Caudate nucleus (tissue), 63 donors: ENCODE measurements at places on chromosomes 1 and 21.

DNA sequence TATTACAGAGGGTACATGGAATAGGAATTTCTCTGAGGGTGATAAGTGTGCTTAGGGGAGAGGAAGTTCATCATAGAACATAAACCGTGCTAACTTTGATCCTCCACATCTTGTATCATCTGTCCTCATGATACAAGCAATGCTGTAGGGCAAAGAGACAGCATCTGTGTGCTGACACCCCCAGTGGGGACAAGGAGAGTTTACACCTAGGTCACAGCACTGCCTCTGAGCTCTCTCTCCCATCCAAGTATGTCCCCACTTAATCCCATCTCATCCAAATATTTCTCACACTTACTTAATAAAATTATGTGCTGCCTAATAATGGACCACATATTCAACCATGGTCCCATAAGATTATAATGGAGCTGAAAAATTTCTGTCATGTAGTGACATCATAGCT, 4.3 kb upstream of the TEDDM1 start:
- DNase-seq, result no peak

- no peak for DNase-seq
These were observed 40.3 kb downstream of the UBE2U start for GRCh38 chr1:64243757-64244080.

GRCh38 chr1:57424231-57425027, 569 bp upstream of the DAB1 start:
- no peak for DNase-seq

DNA sequence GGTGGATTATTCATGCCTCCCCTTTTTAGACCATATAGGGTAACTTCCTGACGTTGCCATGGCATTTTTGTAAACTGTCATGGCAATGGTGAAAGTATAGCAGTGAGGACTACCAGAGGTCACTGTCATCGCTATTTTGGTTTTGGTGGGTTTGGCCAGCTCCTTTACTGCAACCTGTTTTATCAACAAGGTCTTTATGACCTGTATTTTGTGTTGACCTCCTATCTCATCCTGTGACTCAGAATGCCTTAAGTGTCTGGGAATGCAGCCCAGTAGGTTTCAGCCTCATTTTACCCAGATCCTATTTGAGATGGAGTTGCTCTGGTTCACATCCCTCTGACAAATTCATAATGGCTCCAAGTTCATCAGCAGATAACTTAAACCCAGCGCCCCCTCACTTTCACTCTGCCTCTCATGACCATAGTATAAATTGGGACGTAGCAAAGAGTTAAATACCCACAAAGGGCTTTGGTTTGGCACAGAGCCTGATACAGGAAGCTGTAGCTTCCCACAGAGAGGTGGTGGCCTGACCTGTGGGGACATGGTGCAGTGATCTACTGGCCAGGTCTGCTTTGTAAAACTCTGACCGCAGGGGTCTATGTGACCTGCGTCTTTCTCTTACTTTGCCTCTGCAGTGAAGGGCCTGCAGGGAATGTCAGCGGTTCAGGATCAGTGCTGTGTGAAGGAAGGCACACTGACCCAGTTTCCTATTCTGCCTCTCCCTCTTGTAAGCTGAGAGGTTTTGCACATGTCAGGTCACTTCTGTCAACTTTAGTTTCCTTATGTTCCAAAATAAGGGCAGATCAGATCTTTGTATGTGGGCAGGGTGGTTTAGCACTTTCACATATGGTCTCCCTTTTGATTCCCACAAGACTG, 78.1 kb upstream of the ZNF644 start:
- DNase-seq, result no peak

DNA sequence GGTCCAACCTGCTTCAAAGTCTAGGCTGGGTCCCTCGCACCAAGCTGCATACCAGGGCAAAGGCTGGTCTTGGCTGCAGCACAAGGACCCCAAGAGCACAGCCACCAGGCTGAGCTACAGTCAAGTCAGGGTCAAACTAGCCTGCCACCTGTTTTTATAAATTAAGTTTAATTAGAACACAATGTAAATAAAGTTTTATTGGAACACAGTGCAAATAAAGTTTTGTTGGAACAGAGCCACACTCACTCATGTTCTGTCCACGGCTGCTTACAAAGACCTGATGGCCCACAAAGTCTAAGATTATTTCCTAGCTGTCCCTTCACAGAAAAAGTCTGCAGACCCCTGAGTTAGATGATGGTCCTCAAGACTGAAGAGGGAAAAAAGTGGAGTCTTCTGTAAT, 66.2 kb downstream of the MRPL37 start:
- DNase-seq, result no peak

DNA sequence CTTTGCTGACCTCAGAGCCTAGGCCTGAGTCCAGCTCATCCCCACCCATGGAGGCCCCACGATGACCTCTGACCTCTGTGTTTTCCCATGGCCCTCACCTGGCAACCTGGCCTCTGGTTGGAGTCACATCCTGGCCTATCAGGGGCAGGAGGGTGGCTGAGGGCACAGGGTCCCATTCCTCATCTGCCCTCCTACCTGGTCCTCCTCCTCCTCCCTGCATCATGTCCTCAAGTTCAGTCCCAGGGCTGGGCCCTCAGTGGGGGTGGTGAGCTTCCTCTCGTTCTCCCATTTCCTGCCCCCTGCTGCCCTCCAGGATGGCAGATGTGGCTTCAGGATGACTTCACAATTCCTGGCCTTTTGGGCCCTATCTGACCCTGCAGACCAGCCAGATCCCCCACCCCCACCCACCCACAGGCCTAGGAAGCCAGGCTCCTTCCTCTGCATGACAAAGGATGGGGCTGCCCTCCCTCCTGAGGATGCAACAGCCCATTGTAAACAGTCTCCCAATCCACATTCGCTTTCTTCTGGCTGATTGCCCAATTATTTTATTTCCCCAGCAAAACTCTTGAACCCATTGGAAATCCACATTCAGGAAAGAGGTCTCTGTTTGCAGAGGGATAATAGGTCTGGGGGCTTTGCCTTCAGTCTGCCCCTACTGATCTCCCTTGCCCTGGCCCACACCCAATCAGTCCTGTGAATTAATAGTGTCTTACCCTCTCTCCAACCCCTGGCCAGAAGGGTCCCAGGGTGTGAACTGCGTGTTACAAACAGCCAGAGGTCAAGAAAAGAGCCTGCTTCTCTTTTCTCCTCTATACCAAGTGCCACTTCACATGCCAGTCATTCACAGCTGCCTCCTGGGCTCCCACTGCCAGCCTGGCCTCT, 10.3 kb upstream of the LEFTY1 start:
- DNase-seq, result no peak

DNA sequence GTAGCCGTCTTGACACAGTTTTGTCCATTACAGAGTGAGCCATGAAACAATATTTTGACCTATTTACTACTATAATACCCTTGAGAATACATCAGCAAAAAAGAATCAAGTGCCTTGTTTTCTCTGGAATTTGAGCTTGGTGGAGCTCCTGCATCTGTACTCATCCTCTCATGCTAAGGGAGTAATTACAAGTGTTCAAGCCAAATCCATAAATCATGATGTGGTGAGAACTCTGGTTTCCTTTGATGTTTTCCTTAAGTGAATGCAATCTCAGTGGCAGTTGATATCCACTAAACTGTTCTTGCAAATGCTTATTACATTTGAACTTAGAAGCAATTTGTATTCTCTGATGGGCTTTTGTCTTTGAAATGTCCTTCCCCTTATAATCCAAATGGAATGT, 824.6 kb upstream of the TMPRSS15 start:
- DNase-seq, result no peak

GRCh38 chr1:40783001-40783905, at the start of gene KCNQ4:
TSS of gene KCNQ4 (plus strand) at chr1:40783787. CDS start at chr1:40784094, 307 bp downstream.
- peak; percentile 31 for DNase-seq

DNA sequence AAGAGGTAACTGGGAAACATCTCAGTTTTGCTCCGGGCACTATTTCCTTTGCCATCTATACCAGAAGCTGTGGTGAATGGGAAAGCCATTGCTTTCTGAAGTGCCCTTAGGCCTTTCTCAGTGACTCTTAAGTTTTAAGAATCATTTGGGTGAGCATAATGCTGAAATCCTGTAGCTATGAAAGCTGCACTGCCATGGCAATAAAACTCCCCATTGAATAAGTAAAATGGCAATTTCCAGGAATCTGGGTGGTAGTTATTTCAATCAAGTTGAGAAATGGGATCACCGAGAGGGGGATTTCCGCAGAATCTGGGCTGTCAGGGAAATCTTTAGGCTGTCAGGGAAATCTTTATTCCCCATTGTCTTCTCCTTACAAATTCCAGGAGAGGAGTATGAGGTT, 26.8 kb upstream of the MACF1 start:
- no peak for DNase-seq

DNA sequence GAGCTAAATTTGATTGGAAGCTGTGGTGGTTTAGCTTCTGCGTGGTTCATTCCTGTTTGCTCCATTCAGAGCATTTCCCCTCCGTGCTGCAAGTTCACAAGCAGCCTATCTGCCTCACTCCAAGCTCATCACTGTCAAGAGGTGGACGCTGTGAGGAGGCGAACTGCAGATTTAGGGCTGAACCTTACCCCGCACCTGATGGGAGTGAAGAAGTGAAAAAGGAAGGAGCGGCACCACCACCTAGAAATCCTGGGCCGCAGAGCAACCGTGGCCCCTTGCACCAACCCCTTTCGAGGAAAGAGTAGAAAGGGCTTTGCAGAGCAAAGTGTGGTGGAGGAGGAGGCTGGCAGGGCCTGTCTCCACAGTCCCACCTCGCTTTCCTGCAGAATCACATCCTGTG, 117.4 kb downstream of the IER5 start:
- DNase-seq, result peak; percentile 61

GRCh38 chr1:7809742-7810141, 25.7 kb downstream of the PER3 start:
- DNase-seq, result no peak

- no peak for DNase-seq
These were observed 55.5 kb downstream of the TRABD2B start for GRCh38 chr1:47941609-47942239.

DNA sequence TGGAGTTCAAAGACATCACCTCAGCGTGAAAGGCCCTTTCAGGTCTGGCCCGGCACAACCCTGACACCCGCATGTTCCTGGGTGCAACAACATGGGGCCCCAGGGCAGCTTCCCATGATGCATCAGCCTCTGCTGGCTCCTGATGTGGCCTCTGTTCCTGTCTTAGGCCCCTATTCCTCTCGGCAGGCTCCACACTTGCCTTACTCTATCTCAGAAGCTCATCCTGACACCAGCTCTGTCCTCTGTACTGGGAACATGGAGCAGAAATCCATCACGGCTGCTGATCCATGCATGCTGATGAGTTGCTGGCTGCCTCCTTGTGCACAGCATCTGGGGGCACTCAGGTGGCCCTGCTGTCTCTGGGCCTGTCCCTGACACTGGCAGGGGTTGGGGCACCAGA, 74.6 kb downstream of the ADARB1 start:
- no peak for DNase-seq

GRCh38 chr1:114154146-114154962, 685 bp upstream of the SYT6 start:
- DNase-seq, result no peak

DNA sequence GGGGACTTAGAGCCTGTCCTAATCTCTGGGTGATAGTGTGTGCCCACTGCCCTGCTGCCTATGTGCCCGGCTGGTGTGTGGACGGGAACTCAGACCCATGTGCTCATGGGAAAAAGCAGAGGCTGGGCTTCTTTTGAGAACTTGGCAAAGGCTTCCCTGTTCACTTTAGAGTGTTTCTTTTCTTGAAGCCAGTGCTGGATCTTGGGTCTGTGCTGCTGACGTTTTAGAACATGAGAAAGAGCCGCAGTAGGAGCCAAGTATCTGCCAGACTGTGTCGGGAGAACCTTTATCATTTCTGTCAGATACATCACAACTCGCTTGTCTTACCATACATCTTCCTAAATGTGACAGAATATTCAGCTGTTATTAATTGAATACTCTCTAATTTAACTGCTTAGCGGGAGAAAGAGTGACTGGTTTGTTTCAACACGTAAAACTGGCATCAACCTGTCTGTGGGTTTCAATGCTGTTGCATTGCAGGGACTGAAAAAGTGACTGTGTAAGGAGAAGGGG, 195.2 kb downstream of the PBX1 start:
- peak; percentile 30 for DNase-seq

- DNase-seq, result no peak
These were observed 12.3 kb upstream of the SSR2 start for GRCh38 chr1:156033011-156033410.

DNA sequence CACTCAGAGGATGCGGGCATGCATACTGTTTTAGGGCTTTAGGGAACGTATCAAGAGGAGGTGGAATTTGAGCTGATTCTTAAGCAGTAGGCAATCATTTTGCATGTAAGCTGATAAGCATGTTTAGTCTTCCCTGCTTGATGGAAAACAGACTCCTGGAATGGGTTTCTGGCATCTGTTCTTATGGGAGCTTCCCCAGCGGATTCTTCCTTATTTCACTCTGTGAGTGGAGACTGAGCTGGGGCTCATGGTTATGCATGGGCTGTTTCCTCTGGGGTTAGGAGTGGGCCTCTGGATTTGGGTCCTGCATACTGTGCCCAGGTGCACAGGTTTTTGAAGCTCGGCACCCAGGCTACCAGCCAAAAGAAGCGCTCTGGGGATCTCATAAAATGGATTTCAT, 93.4 kb downstream of the DIRAS3 start:
- DNase-seq, result no peak

- DNase-seq, result peak; percentile 57
These were observed at the start of gene PRKAA2 for GRCh38 chr1:56644919-56645676. TSS of gene PRKAA2 (plus strand) at chr1:56645314. CDS start at chr1:56645388, 74 bp downstream.

- no peak for DNase-seq
These were observed 23.1 kb upstream of the TRAF3IP3 start for GRCh38 chr1:209732725-209733124.

GRCh38 chr1:220113136-220113695, 19.3 kb downstream of the IARS2 start:
- DNase-seq, result no peak

- DNase-seq, result no peak
These were observed 10.6 kb upstream of the OR2M2 start for GRCh38 chr1:248164031-248164430.

- DNase-seq, result no peak
These were observed 15.0 kb downstream of the PDE9A start for GRCh38 chr21:42668298-42668992.

- no peak for DNase-seq
These were observed 5.9 kb upstream of the PLEKHG5 start for GRCh38 chr1:6497215-6497866.

DNA sequence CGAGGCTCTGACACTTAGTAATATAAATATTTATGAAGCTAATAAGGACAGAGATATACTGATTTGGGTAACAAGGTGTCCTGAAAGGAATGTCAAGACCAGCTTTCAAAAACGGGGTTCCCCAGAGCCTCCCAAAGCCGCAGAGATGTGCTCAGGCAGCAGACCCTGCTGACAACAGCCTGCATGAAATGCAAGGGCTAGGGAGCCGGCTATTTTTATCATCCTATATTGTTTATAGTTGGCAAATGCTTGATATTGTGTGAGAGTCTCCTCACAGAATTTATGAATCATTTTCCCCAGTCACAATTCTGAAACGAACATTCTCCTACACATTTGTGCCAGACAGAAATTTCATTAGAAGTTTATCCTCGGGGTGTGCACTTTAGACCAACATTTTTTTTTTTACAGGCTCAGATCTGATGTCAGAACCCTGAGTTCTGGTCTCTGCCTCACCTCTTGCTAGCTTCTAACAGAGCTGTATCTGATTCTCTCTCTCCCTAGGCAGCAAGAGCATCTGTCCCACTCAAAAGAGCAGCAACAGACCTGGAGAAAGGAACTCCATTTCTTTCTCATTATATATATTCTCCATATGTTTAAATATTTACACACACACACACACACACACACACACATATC, 302.3 kb upstream of the PLD5 start:
- DNase-seq, result no peak
